Liver (tissue), 10 donors: ENCODE measurements at places on chromosomes 13 and 19. TPM values are rescaled to one million over a fixed set of nuclear protein-coding genes. Genes with fewer than 3 reads are reported as not detected.
A peak's percentile ranks its signal among the peaks of the same experiment; 100 is the strongest.

DNA sequence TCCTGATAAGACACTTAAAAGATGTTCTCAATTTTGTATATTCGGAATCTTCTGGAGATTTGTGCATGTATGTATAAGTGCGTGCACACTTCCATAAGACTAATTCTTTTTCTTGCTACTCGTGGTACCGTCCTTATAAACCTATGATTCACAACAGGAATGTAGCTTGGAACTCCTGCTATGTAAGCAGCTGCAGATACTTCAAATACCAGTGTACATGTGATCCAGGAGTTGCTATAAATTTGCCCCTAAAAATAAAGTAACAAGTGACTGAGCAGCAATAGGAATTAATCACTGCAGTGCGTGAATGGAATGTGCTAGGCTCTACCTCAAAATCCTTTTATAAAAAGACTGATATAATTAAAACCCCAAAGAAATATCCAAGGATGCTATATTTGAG, 214.9 kb downstream of the KLF5 start:
- no peaks in the 10 kb centered on the region for H3K36me3 ChIP-seq
- no peak for DNase-seq
- H3K27me3 ChIP-seq = no peaks in the 10 kb centered on the region
- no peak overlapping the region for H3K27ac ChIP-seq
- H3K4me1 ChIP-seq = no peaks in the 10 kb centered on the region

DNA sequence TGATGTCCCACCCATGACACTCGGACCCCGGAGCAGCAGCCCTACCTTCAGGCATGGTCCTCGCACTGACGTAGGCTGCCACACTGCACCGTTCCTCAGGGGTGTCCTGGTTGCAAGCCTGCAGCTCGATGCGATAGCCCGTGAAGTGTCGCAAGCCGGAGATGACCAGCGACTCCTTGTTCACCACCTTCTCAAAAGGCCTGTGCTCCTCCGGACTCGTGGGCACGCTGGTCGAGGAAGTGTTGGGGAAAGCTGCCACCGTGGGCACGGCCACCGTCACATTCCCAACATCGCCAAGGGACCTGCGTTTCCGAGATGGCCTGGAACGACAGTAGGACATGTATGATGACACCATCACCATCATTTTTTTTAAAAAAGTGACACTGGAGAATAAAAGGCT, 73.3 kb downstream of the ZNF557 start:
- peaks cover 27% of the 10 kb centered on the region for H3K36me3 ChIP-seq
- H3K27ac ChIP-seq = peak overlapping the region; percentile 1
- no peaks in the 10 kb centered on the region for H3K27me3 ChIP-seq
- H3K4me1 ChIP-seq = no peaks in the 10 kb centered on the region
- DNase-seq = no peak

DNA sequence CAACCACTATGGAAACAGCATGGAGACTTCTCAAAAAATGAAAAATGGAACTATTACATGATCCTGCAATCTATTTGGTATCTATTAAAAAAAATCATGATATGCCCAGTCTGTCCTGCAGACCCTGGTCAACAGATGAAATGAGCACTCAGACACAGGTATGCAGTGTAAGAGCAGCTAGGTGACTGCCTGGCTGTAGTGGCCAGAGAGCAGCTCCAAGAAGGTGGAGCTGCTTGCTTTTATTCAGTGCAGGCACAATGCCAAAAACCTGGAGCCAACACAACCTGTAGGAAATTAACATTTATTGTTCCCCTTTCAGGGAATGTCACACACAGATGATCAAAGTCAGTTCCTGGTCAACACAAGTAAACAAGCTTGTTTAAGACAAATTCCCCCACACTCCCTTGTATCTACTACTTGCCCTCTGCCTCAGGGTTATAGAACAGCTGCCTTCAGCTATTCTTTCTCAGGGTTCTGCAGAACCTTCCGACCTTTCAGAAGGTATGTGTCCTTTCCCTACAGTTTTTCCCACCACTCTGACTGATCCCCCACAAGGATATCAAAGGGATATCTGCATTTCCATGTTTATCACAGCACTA, 933.7 kb upstream of the SLITRK5 start:
- H3K27me3 ChIP-seq = no peaks in the 10 kb centered on the region
- no peak for DNase-seq
- no peak overlapping the region for H3K27ac ChIP-seq
- H3K4me1 ChIP-seq = no peaks in the 10 kb centered on the region
- H3K36me3 ChIP-seq = no peaks in the 10 kb centered on the region

- H3K4me3 ChIP-seq = no peak overlapping the region
- no peak for DNase-seq
- H3K36me3 ChIP-seq = no peaks in the 10 kb centered on the region
- no peaks in the 10 kb centered on the region for H3K4me1 ChIP-seq
- no peak overlapping the region for H3K27ac ChIP-seq
Measured at GRCh38 chr13:73275163-73275562, 216.4 kb downstream of the KLF5 start.

- H3K36me3 ChIP-seq = no peaks in the 10 kb centered on the region
- no peak overlapping the region for H3K4me3 ChIP-seq
- H3K27ac ChIP-seq = no peak overlapping the region
- no peak for DNase-seq
- H3K4me1 ChIP-seq = no peaks in the 10 kb centered on the region
Measured at GRCh38 chr13:38381890-38382289, 32.2 kb downstream of the UFM1 start.

Gene MEF2B
- not detected for total RNA-seq

GRCh38 chr13:97224544-97225300, 2.6 kb downstream of the MBNL2 start:
- H3K36me3 ChIP-seq = no peaks in the 10 kb centered on the region
- H3K4me3 ChIP-seq = peak overlapping the region; percentile 74
- H3K4me1 ChIP-seq = peaks cover 41% of the 10 kb centered on the region
- peak overlapping the region; percentile 99 for H3K27ac ChIP-seq
- peak; percentile 59 for DNase-seq

DNA sequence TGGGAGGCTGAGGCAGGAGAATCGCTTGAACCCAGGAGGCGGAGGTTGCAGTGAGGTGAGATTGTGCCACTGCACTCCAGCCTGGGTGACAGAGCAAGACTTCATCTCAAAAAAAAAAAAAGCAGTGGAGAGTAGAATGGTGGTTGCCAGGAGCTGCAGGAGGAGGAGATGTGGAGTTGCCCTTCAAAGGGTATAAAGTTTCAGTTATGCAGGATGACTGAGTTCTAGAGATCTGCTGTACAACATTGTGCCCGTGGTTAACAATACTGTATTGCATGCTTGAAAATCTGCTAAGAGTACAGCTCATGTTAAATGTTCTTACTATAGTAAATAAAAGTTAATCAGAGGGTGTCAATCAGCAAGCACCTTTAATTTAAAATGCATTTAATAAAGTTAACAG, 28.4 kb upstream of the LATS2 start:
- no peaks in the 10 kb centered on the region for H3K36me3 ChIP-seq
- no peaks in the 10 kb centered on the region for H3K4me1 ChIP-seq
- no peak for DNase-seq

GRCh38 chr13:100657881-100658315, 16.7 kb downstream of the TMTC4 start:
- H3K4me1 ChIP-seq = no peaks in the 10 kb centered on the region
- no peaks in the 10 kb centered on the region for H3K27me3 ChIP-seq

DNA sequence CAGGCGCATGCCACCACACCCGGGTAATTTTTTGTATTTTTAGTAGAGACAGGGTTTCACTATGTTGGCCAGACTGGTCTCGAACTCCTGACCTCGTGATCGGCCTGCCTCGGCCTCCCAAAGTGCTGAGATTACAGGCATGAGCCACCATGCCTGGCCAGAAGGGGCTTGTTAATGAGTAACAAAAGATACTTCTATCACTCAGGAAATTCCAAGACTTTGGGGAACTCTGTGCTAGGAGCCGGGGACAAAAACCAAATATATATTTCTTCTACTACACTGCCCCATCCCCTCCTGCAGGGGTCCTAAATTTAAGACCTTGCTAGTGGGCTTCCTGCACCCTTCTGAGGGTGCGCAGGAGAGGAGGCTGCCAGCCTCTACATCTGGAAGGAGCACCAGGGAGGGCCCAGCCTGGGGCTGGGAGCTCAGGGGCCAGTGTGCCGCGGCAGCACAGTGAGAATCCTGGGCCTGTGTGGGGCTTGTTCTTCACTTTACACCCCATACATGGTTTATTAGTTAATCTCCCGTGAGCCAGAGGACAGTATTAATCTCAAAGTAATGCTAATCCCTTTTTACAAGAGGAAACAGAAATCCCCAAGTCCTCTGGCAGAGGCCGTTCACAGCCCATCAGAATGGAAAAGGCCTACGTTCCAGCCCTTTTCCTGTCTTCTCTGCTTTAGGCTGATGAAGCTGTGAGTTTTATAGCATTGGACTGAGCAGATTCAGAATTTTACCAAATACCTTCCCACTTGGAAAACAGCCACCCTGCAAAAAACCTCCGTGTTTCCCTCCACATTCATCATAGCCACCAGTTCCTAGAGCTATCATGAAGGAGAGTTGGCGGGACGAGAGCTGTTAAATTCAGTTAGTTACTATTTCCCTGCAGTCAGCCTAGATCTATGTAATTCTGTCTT, 44.4 kb upstream of the NPAS1 start:
- no peaks in the 10 kb centered on the region for H3K36me3 ChIP-seq
- no peak for DNase-seq
- no peaks in the 10 kb centered on the region for H3K27me3 ChIP-seq
- H3K4me3 ChIP-seq = no peak overlapping the region
- H3K27ac ChIP-seq = peak overlapping the region; percentile 79
- peaks cover 39% of the 10 kb centered on the region for H3K4me1 ChIP-seq

Gene NCCRP1
- not detected for total RNA-seq

GRCh38 chr19:4390567-4391305, 9.6 kb downstream of the SH3GL1 start:
- H3K4me1 ChIP-seq = peaks cover 27% of the 10 kb centered on the region
- peak overlapping the region; percentile 21 for H3K4me3 ChIP-seq
- peaks cover 5% of the 10 kb centered on the region for H3K36me3 ChIP-seq
- no peak for DNase-seq
- H3K27me3 ChIP-seq = no peaks in the 10 kb centered on the region

GRCh38 chr13:111847964-111848363, 219.0 kb upstream of the SOX1 start:
- no peaks in the 10 kb centered on the region for H3K4me1 ChIP-seq
- no peaks in the 10 kb centered on the region for H3K27me3 ChIP-seq
- H3K27ac ChIP-seq = no peak overlapping the region
- no peak overlapping the region for H3K4me3 ChIP-seq

DNA sequence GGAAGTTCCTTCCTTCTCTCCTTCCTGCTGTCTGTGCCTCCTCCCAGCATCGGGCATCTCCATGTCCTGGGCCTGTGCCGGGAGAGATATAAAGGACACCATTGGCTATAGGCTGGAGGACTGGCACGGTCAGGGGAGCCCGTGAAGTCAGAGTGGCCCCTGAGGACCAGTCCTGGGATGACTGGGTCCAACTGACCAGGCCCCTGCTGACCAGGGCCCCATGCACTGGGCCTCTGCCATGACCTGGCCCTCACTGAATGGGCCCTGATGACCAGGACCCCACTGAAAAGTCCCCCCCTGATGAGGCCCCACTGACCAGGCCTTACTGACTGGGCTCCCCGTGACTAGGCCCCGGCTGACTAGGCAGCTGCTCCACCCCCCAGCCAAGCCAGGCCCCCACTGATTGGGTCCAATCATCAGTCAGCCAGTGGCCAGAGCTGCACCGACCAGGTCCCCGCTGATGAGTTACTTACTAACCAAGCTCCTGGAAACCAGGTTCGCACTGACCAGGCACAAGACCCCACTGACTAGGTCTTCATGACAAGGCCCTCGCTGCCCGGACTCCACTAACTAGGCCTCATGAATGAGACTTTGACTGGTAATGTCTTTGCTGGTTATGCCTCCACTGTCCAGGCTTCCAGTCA, 20.0 kb upstream of the ZNF14 start:
- no peaks in the 10 kb centered on the region for H3K27me3 ChIP-seq
- no peak overlapping the region for H3K4me3 ChIP-seq
- no peak overlapping the region for H3K27ac ChIP-seq
- H3K4me1 ChIP-seq = no peaks in the 10 kb centered on the region
- no peaks in the 10 kb centered on the region for H3K36me3 ChIP-seq
- DNase-seq = no peak

DNA sequence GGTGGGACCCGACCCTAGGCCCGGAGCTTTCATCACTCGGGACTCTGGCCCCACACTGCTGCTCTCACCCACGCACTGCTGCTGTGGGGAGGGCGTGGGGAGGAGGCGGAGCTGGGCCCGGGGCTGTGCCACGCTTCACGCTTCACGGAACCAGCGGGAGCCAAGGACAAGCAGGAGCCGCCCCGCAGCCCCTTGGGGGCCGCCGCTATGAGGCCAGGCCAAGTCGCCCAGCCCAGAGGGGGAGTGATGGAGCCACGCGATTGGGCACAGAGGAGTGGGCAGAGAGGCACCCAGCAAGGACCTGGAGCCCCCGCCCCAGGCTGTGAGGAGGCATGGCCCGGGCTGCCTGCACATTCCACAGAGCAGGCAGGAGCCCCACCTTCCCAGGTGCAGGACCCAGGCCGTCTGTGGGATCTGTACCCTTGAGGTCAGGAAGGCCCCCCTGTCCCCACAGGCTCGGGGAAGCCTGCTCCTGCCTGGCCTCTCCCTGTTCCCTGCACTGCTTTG, 10.2 kb upstream of the SUPT20H start:
- no peaks in the 10 kb centered on the region for H3K27me3 ChIP-seq
- H3K4me1 ChIP-seq = no peaks in the 10 kb centered on the region
- no peak for DNase-seq
- no peak overlapping the region for H3K27ac ChIP-seq

Gene GSX1
- not detected for total RNA-seq

GRCh38 chr13:33111414-33112110, 95.3 kb downstream of the KL start:
- DNase-seq = no peak
- H3K4me3 ChIP-seq = no peak overlapping the region
- H3K27ac ChIP-seq = no peak overlapping the region
- H3K4me1 ChIP-seq = peaks cover 2% of the 10 kb centered on the region

DNA sequence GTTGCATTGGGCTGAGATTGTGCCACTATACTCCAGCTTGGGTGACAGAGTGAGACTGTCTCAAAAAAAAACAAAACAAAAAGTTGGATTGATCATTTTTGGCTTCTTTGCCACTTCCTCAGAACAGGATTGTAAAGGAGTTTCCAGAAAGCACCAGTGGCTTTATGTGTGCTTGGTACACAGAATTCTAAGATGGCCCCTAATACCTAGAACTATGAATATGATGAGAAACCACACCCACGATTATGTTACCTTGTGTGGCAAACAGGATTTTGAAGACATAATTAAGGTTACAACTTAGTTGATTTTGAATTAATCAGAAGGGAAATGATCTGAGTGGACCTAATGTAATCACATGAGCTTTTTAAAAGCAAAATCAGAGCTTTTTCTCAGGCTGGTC, 26.5 kb downstream of the CEACAM1 start:
- H3K36me3 ChIP-seq = no peaks in the 10 kb centered on the region
- H3K27me3 ChIP-seq = no peaks in the 10 kb centered on the region
- H3K4me3 ChIP-seq = no peak overlapping the region
- no peak for DNase-seq

Gene EBI3
- 1.8 TPM for total RNA-seq

Gene TMEM59L
- 0.08 TPM for total RNA-seq

Gene FCAR
- 2.2 TPM for total RNA-seq

GRCh38 chr19:14070268-14071050, 2.1 kb upstream of the MISP3 start:
- peaks cover 18% of the 10 kb centered on the region for H3K4me1 ChIP-seq
- H3K27me3 ChIP-seq = no peaks in the 10 kb centered on the region

Gene PABPC3
- total RNA-seq = under 0.01 TPM
